ENCODE measurements at places on chromosomes 12 and 14. TPM values are rescaled to one million over a fixed set of nuclear protein-coding genes. Genes with fewer than 3 reads are reported as not detected.

Gene SLCO1B1
- not detected for total RNA-seq

Gene KCNA1
- 1.4 TPM for total RNA-seq

Gene P2RX7
- 0.46 TPM for total RNA-seq

Gene RNASE12
- not detected for total RNA-seq

Gene SLC24A4
- 0.15 TPM for total RNA-seq

Gene ACACB
- total RNA-seq, result 2.4 TPM

Gene TSPAN19
- 4.3 TPM for total RNA-seq

Gene NELL2
- total RNA-seq, result 398 TPM

Gene CPM
- 0.28 TPM for total RNA-seq

Gene SIX6
- 1.4 TPM for total RNA-seq

Gene BRF1
- 16.9 TPM for total RNA-seq

Gene RIN3
- 0.22 TPM for total RNA-seq

Gene ARHGDIB
- total RNA-seq, result not detected

Gene DHRS7
- 47.8 TPM for total RNA-seq

Gene TTC8
- 22.6 TPM for total RNA-seq

Gene COX8C
- not detected for total RNA-seq

Gene KCNC2
- total RNA-seq, result not detected

Gene TCL1B
- not detected for total RNA-seq

Gene LHX5
- 48.4 TPM for total RNA-seq

Gene ACOT4
- not detected for total RNA-seq

Gene ADSS1
- total RNA-seq, result 25.3 TPM

Gene NABP2
- 27.9 TPM for total RNA-seq

Gene TROAP
- 40.0 TPM for total RNA-seq

Gene RNASE7
- not detected for total RNA-seq

Gene NDUFA12
- total RNA-seq, result 170 TPM

Gene ACIN1
- total RNA-seq, result 215 TPM

Gene NEUROD4
- total RNA-seq, result 0.62 TPM

Gene KRT86
- total RNA-seq, result not detected

Gene OR4E2
- not detected for total RNA-seq

Gene KITLG
- total RNA-seq, result 1.2 TPM

Gene RTN1
- total RNA-seq, result 18.6 TPM

Gene DENND5B
- 21.2 TPM for total RNA-seq

Gene IFNG-AS1
- total RNA-seq, result not detected

Gene PTGER2
- not detected for total RNA-seq

Gene DNAI7
- total RNA-seq, result 1.1 TPM

Gene WSCD2
- total RNA-seq, result 6.6 TPM

Gene NTN4
- 2.3 TPM for total RNA-seq

Gene OR6C2
- not detected for total RNA-seq

Gene SCN8A
- total RNA-seq, result 14.2 TPM

Gene LRRC43
- 0.24 TPM for total RNA-seq
